ENCODE measurements at places on chromosomes 2 and 18.

DNA sequence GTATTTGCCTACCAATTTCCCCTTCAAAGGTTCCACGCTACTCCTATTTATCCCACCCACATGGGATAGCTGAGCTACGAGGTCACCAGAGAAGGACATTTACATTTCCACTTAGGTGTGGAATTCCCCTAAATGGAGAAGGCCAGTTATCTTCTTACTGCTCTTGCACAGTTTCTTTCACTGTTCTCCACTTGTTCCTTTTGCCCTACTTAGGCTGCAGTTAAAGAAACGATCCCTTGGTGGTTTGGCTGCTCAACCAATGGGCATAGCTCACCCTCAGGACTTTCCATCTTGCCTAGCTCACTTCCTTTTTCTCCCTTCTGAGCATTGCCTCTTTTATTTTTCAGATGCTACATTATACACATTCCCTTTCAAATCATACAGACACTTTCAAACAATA is 11.2 kb upstream of the NABP1 start:
- DNase-seq, result no peak

- no peak for DNase-seq
Measured at GRCh38 chr2:46150445-46150955, 146.7 kb upstream of the EPAS1 start.

DNA sequence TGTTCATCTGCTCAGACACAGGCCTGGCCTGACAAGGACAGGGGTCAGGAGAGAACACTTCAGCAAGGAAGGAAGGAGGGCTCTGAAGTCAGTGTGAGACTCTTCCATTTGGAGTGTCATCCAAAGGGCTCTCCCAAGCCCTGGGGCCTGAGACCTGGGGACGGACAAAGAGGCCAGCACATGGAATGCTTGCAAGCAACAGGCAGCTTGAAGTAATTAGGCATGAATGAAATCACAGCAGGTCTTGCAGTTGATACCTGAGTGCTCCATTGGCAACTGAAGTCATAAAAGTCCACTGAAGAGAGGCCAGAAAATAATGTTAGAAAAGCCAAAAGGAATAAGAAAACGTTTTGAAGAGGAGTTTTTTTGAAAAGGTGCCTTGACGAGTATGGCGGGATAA is 231.7 kb downstream of the VAPA start:
- no peak for DNase-seq

DNA sequence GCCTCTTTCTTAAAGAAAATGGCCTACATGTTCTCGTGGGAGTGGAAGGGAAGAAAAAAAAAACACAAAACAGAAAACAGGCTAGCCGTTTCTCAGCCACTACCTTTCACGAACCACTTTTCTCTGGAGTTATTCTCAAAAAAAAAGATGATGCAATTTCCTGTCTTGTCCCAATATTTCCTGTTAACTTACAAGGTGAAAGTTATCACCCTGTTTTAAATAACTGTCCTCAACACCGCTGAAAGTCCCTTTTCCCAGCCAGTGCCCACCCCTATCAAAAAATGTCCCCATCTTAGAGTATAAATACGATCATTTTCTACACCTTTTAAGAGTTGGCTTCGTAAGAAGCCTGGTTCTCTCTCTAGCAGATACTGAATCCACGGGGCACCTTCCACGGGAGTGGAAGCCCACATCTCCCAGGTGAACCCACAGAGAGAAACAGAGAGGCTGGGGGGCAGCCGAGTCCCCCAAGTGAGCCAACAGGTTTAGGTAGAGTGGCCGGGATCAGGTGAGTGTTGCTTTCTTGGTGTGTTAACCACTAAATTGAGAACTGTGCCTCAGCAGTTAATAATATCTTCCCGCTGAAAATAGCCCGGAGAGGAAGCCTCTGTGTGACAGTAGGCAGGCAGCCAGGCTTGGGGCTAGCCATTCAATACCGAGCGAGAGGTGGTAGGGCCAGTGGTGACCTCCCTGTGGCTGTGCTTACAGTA is 15.9 kb downstream of the SMAD7 start:
- DNase-seq, result no peak

Data from stimulated activated CD8-positive, alpha-beta memory T cell treated with anti-CD3 and anti-CD28 coated beads, Interleukin-4, amount 100 ng/mL, for 4 hours (primary cell).